ENCODE measurements at places on chromosomes 5 and 9. TPM values are rescaled to one million over a fixed set of nuclear protein-coding genes. Genes with fewer than 3 reads are reported as not detected.
A peak's percentile ranks its signal among the peaks of the same experiment; 100 is the strongest.

GRCh38 chr5:132444061-132444460 lies 46.5 kb downstream of the IRF1 start:
- DNase-seq = no peak

DNA sequence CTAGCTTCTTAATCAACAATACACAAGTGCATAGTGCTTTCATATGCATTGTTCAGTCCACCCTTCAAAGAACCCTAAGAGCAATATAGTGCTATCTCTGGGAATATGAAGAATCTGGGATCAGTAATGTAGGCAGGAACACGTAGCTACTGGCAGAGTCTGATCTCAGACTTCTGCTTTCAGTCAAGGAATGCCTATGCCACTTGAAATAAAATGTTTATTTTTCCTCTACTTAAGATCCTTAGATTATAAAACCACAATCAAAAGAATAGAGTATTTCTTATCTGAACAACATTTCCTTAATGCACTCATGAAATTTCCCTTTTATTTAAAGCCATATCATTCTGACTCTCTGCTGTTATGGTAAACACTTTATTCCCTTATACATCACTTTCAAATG lies 1407.8 kb upstream of the C9orf72 start:
- DNase-seq = no peak

- no peak for DNase-seq
Observed at GRCh38 chr5:51378061-51378409, 5.2 kb upstream of the ISL1 start.

GRCh38 chr5:68476854-68477253 lies 261.3 kb downstream of the PIK3R1 start:
- DNase-seq = no peak

DNA sequence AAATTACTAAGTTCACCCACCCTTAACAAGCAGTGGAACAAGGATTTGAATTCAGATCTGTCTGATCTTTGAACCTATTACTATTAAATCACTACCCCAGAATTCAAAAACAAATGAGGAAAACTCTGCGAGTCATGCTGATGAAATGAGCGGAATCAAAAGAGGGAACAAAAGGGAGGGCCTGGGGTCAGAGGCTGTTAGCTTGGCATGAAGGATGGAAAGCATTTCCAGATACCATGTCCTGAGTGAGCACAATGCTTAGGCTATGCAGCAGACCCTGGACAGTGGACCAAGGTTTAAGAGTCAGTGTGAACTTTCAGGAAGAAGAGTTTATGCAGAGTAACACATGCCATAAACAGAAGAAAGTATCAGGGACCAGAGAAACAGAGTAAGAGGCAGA lies 30.5 kb downstream of the GRIA1 start:
- DNase-seq = no peak

DNA sequence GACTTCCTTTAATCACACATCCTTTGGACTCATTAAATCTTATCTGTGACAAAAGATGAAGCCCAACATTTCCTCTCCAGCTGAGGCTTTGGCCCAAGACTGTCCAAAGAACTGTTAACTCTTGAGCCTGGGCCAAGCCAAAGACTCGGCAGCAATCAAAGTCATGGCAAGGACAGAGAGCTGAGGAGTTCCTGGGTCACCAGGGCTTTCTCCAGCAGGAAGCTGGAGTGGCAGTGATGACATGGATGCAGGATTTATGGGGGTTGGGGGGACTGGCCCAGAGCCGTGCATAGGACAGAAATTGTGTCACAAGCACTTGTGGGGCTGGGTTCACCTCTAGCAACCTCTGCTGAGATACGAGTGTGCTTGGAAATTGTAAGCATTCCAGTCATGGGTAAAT lies 440.3 kb downstream of the PLK2 start:
- peak; percentile 26 for DNase-seq

DNA sequence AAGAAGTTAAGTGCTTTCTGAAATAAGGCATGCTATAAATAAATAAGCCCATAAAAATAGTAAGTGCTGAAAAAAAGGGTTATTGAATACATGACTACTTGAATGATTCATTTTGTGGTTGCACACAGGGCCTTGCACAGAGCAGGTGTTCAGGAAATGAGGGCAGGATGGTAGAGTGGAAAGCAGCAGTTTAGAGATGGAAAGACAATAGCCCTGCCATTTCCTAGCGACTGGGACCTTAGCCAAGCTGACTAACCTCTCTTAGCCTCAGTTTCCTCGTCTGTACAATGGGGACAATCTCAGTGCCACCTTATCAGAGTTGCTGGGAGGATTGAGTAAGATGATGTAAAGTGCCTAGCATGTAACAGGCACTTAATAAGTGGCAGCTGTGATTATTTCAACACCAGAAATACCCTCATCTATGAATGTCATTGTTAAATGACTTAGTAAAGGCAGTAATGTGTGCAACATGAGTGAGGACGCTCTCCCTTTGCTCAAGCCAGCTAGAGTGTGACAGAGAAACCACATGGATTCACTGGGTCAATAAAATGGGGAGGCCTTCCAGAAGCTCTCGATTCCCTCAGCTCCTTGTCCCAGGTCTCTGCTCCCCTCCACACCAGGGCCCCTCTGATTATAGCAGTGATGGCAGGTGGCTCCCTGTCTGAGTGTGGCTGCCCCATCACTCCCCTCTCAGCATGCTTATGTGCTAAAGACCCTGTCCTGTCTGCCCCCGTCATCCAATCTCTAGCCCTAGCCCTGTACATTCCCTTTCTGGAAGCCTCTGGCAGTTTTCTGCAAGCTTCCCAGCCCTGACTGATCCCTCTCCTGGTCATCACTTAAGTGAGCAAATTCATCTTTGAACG lies 16.0 kb upstream of the PHF19 start:
- no peak for DNase-seq

IL7R gene
- total RNA-seq = 3.4 TPM

COL5A1 gene
- 1,367 TPM for total RNA-seq

GRCh38 chr9:13948037-13948436 lies 365.9 kb downstream of the NFIB start:
- DNase-seq = no peak

- no peak for DNase-seq
Observed at GRCh38 chr9:127991757-127992274, 11.0 kb upstream of the EEIG1 start.

WHRN gene
- total RNA-seq = 3.1 TPM

DNA sequence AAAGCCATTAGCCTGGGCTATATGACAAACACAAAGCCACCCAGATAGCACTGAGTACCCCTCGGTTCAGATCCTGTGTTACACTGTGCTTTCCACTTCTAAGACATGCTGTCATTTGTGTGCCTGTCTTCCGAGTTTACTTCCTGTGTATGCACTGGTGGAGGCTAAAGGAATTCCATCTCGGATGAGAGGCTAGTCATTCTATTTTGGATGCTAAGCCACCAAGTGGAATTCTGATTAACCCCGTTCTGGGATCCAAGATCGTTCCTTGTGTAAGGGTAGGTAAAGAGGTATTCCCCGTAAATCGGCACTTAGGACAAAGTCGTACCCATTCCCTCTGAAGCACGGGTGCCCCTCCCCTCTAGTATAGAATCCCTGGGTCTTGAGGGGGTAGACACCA lies 8.7 kb downstream of the PROP1 start:
- DNase-seq = no peak

GRCh38 chr9:129436751-129437625 lies 183.9 kb downstream of the C9orf50 start:
- DNase-seq = peak; percentile 95

- DNase-seq = no peak
Observed at GRCh38 chr9:126684345-126684744, 70.6 kb downstream of the LMX1B start.

ANKRD20A1 gene
- total RNA-seq = 0.72 TPM

DNA sequence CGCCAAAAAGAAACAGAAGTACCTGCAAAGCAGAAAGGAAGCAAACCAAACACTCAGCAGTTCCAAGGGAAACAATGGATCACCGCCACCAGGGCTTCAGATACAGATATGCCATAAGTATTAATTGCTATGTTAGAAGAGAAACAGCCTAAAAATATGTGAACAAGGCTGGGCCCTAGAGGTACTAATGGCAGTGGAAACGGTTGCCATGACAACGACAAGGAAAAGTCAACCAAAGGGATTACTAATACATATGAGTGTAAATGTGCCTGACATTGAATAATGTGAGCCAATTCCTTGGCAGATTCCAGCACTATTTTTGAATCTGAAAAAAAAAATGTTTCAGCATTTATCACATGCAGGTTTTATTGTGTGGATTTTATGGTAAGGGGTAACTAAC lies 75.0 kb downstream of the CAVIN4 start:
- no peak for DNase-seq

- no peak for DNase-seq
Observed at GRCh38 chr9:123339666-123340510, 16.1 kb upstream of the CRB2 start.

DNA sequence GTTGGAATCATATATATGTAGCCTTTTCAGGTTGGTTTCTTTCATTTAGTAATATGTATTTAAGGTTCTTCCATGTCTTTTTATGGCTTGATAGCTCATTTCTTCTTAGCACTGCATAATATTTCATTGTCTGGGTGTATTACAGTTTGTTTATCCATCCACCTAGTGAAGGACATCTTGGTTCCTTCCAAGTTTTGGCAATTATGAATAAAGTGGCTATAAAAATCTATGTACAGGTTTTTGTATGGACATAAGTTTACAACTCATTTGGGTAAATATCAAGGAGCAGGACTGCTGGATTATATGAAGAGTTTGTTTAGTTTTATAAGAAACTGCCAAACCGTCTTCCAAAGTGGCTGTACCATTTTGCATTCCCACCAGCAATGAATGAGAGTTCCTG lies 11.7 kb downstream of the PPP6C start:
- no peak for DNase-seq

DNA sequence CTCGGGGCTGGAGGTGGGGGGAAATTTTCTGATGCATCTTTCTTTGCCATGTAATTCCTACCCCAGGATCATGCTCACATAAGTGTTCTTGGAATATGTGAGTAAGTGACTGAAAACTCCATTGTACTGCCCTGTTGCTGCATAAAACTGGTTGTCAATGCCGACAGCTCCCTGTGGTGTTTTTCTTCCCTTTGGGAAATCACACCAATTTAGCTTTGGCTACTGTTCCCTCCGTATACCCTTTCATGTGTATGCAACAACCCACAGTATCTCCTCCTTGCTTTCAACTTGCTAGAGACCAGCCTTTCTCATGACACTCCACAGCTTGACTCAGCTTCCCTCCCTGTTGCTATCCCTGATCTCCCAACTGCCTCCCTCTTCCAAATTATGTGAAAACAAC lies 240.6 kb downstream of the TRIM32 start:
- no peak for DNase-seq

GRCh38 chr9:61665330-61665751 lies 475.5 kb downstream of the SPATA31A7 start:
- DNase-seq = no peak

GTF3C4 gene
- total RNA-seq = 10.6 TPM

RPL12 gene
- 1,065 TPM for total RNA-seq

PCDHB8 gene
- total RNA-seq = 0.72 TPM

FBXL7 gene
- total RNA-seq = 7.9 TPM

DDX4 gene
- 4.1 TPM for total RNA-seq

DNA sequence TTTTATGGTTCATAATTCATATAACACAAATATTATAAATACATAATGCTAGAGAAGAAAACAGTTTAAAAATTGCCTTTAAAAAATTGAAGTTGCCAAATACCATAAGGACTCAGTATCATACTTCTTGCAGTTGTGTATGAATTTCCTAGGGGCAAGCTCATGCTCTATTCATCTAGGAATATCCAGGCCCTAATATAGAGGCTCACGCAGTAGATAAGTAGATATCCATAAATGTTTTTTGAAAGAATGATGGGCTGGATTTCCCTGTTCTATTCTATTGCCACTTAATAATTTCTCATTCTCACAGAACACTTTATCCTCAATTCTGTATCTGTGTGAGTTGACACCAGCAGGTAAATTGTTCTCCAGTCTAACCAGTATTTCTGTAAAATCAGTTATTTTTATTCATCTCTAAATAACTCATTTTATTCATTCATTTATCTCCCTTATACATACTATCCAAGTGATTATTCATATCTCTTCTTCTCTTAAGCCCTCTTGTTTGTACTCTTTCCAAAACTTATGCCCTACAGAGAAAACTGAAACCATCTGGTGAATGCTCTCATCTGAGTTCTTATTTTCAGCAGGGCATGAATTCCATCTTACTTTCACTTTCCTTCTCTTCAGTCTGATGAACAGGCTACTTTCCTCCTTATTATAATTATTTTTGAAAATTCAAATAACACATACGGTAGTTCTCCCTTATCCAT lies 97.1 kb downstream of the SLC44A1 start:
- peak; percentile 93 for DNase-seq

DNA sequence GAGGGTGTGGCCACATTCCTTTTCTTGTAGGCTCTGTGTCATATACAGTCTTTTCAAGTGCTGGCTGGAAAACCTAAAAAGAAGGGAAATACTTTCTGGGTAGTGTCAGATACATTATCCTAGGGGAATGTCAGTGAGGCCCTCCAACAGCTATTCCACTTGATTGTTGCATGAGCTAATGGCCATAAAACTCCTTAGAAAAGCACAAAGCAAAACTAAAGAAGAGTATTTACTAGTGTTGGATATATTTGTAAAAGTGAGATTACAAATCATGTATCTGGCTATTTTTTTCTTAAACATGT lies 829 bp downstream of the ANXA1 start:
- peak; percentile 93 for DNase-seq

KCNT1 gene
- total RNA-seq = 3.6 TPM

ZNF618 gene
- total RNA-seq = 12.3 TPM

C5 gene
- total RNA-seq = 8.2 TPM

DNA sequence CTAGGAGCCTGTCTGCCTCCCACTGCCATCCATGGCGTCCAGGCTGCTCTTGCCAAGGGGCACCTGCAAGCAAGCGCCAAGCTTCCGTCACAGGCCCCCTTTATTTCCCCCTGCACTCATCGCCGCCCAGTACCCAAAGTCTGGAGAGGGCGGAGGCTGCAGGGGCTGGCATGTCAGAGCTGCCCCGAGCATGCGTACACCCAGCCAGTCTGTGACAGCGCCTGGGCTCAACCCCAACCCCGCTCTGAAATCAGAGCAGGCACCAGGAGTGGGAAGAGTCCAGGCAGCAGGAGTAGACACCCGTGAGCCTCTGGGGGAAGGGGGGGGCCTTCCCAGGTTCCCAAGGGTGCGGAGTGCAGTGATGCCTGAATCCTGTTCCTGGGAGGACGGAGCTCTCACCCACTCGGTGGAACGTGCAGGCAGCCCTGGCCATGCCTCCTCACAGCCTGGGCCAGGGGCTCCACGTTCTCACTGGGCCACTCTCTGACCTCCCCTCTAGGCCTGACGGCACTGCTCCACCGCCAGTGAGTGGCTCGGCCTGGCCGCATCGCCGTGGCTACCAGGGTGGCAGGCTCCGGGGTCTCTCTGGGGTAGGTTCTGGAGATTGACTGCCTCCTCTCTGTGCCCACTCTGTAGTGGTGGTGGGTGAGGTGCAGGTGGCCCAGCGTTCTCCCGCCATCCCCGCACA lies 469.0 kb downstream of the CDH9 start:
- no peak for DNase-seq

- DNase-seq = peak; percentile 96
Observed at GRCh38 chr9:107750741-107751566, 261.4 kb upstream of the KLF4 start.

PCDHGB7 gene
- total RNA-seq = 13.2 TPM

GABBR2 gene
- 0.24 TPM for total RNA-seq

DNA sequence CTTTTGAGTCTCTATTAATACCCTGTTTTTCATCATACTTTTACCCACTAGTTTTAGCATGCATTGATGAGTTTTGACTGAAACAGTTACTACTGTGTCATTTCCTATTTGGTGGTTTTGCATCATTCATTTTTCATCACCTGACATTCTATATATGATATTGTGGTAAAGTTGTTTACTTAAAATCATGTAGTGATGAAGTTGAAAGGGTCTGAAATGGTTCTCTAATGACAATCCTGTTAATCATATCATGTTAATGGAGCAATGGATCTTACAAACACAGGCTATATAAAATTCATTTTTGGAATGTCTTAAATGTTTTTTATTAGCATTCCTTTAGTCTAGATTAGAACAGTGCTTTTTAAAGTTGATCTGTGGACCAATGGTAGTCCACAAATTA lies 84.1 kb downstream of the ERBIN start:
- no peak for DNase-seq

Measured in umbilical cord (tissue), 2 donors.